CD8-positive, alpha-beta memory T cell (primary cell): ENCODE measurements at places on chromosomes 2 and 18. TPM values are rescaled to one million over a fixed set of nuclear protein-coding genes. Genes with fewer than 3 reads are reported as not detected.

IL1B gene
- not detected for total RNA-seq

RFTN2 gene
- not detected for total RNA-seq

SCN3A gene
- total RNA-seq: not detected

GMPPA gene
- total RNA-seq: 36.9 TPM

ASB18 gene
- not detected for total RNA-seq

GPR75 gene
- 2.1 TPM for total RNA-seq

FN1 gene
- total RNA-seq: 0.18 TPM
